Pancreas (tissue), 10 donors: ENCODE measurements at places on chromosomes 7 and 10. TPM values are rescaled to one million over a fixed set of nuclear protein-coding genes. Genes with fewer than 3 reads are reported as not detected.

GRCh38 chr7:139886206-139886605 lies 57.1 kb downstream of the TBXAS1 start:
- DNase-seq = no peak

GRCh38 chr7:93226310-93226709 lies at the start of gene HEPACAM2:
Gene HEPACAM2, minus strand, starts transcription at chr7:93226469.
- DNase-seq = no peak

The SPDYE6 gene
- total RNA-seq = not detected

DNA sequence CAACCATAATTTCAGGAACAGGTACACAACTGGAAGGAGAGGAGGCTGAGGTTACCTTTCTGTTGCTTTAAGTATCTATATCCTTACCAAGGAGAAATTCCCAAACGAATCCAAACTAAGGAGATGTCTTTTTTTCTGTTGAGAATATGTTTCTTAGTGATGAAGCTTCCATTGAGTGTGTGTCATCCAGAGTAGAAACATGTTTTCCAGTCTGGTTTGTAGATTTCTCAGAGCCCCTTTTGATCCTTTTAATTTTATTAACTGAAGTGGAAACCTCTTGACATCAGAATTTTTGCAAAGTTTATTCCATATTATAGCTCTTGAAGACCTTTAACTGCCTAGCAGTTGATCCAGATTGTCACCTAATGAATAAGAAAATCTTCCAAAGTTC lies 207.1 kb upstream of the FERD3L start:
- DNase-seq = no peak

The SPDYE2B gene
- total RNA-seq = not detected
